ENCODE measurements at places on chromosomes 3 and 15. TPM values are rescaled to one million over a fixed set of nuclear protein-coding genes. Genes with fewer than 3 reads are reported as not detected.

- no peak for DNase-seq
- no peaks in the 10 kb centered on the region for H3K27me3 ChIP-seq
- H3K4me1 ChIP-seq = peaks cover 27% of the 10 kb centered on the region
- no peak overlapping the region for H3K4me3 ChIP-seq
Measured at GRCh38 chr15:33148129-33148751, 46.3 kb downstream of the FMN1 start.

- H3K4me3 ChIP-seq = no peak overlapping the region
- H3K4me1 ChIP-seq = no peaks in the 10 kb centered on the region
- DNase-seq = no peak
Measured at GRCh38 chr3:67418426-67419217, 235.8 kb downstream of the SUCLG2 start.

- no peak for DNase-seq
- no peak overlapping the region for H3K27ac ChIP-seq
- H3K4me3 ChIP-seq = no peak overlapping the region
- no peaks in the 10 kb centered on the region for H3K27me3 ChIP-seq
Measured at GRCh38 chr15:57079446-57079845, 161.0 kb downstream of the TCF12 start.

DNA sequence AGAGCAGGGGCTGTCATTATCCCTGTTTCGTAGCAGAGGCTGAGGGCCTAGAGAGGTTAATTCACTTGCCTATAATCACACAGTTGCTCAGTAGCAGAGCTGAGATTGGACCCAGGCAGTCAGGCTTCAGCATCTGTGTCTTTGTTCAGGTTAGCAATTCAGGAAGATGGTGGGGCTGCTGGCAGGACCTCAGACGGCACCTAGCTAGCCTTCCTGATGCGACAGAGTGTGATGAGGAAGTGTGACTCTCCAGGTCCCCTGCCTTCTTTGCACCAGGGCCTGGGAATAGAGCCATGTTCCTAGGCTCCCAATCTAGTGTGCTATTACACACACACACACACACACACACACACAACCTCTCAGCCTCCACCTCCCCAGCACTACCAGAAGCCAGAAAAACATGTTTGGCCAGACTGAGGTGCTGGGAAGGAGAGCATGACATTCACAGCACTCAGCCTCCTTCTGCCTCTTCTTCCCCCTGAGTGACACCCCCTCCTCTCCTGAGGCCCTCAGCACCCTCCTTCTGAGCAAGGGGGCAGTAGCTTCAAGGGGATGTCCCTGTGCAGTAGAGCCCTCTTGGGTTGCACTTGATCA, 88.9 kb downstream of the TLE3 start:
- H3K4me1 ChIP-seq = no peaks in the 10 kb centered on the region
- no peak overlapping the region for H3K27ac ChIP-seq
- DNase-seq = no peak
- H3K36me3 ChIP-seq = no peaks in the 10 kb centered on the region
- no peaks in the 10 kb centered on the region for H3K27me3 ChIP-seq
- H3K4me3 ChIP-seq = no peak overlapping the region

GRCh38 chr3:136186344-136186743, 9.8 kb downstream of the MSL2 start:
- no peak overlapping the region for H3K27ac ChIP-seq
- no peak for DNase-seq
- no peak overlapping the region for H3K4me3 ChIP-seq
- no peaks in the 10 kb centered on the region for H3K36me3 ChIP-seq
- no peaks in the 10 kb centered on the region for H3K27me3 ChIP-seq

- no peaks in the 10 kb centered on the region for H3K4me1 ChIP-seq
- DNase-seq = no peak
- H3K27ac ChIP-seq = no peak overlapping the region
Measured at GRCh38 chr3:31481697-31482096, 51.0 kb upstream of the STT3B start.

- DNase-seq = no peak
- H3K27me3 ChIP-seq = no peaks in the 10 kb centered on the region
Measured at GRCh38 chr3:109944836-109945235, 607.5 kb upstream of the DPPA4 start.

GRCh38 chr15:68404056-68404798, 27.7 kb downstream of the ITGA11 start:
- DNase-seq = no peak
- H3K27ac ChIP-seq = no peak overlapping the region
- no peaks in the 10 kb centered on the region for H3K4me1 ChIP-seq
- no peaks in the 10 kb centered on the region for H3K36me3 ChIP-seq
- no peaks in the 10 kb centered on the region for H3K27me3 ChIP-seq
- H3K4me3 ChIP-seq = no peak overlapping the region

RARB gene
- 5.6 TPM for total RNA-seq

MB21D2 gene
- total RNA-seq = 5.0 TPM

FBXW12 gene
- not detected for total RNA-seq
